Amygdala (tissue), 56 donors: ENCODE measurements at places on chromosomes 12 and 14.

- DNase-seq = no peak
Measured at GRCh38 chr12:8638951-8639350, 23.7 kb downstream of the MFAP5 start.

- DNase-seq = no peak
Measured at GRCh38 chr12:68970951-68971350, 38.0 kb upstream of the CPM start.

DNA sequence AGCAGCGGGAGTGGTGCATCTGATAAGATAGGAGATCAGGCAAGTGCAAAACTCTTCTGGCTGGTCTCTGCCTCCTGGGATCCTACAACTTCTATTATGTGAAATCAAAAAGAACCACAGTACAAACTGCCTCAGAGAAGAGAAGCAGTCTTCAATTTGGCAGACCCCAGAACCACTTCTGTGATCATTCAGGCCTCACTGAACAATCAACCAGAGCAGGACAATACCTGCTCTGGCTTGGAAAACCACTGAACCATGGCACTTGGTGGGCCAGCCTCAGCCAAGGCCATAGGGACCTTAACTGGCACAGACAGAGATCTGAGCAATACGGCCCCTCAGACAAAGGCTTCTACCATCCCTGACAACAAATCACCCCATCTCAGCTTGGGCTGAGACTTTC lies 103.0 kb downstream of the NDUFA12 start:
- DNase-seq = no peak

GRCh38 chr14:80146941-80147340 lies 64.4 kb downstream of the DIO2 start:
- no peak for DNase-seq

- DNase-seq = no peak
Measured at GRCh38 chr12:124698998-124699305, 131.5 kb upstream of the NCOR2 start.

DNA sequence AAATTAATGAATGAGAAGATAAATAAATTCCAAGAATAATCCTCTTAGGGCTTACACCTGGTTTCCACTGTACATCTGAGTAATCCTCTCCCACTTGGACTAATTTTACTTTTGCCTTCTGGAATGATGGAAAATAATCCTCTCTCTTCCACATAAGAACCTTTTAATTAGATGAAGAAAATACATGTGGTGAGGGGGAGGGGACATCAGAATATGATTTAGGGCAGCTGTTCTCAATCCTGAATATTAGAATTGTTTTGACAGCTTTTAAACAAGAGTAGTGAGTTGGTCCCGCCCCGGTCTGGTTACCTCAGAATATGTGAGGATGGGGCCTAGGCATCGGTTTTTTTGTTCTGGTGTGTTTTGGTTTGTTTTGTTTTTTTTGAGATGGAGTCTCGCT lies 51.5 kb downstream of the HECTD4 start:
- no peak for DNase-seq

DNA sequence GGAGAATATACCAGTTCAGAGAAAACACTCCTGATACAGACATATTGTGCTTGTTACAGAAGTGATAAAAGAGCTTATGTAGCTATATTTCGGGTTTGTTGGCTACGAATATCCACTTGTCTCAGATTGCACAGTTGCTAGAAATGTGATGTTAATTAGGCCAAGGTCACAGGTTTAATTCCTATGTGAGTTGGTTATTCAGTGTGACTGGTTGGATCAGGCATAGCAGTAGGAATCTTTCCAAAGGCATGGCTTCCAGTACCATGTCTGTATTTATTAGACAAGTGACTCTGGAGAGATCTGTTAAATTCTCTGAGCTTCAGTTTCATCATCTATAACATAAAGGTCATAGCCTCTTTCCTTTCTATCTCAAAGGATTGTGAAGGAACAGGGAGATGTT lies 152.7 kb upstream of the KITLG start:
- DNase-seq = no peak

GRCh38 chr14:60327447-60328331 lies 78.7 kb downstream of the PPM1A start:
- peak; percentile 11 for DNase-seq

DNA sequence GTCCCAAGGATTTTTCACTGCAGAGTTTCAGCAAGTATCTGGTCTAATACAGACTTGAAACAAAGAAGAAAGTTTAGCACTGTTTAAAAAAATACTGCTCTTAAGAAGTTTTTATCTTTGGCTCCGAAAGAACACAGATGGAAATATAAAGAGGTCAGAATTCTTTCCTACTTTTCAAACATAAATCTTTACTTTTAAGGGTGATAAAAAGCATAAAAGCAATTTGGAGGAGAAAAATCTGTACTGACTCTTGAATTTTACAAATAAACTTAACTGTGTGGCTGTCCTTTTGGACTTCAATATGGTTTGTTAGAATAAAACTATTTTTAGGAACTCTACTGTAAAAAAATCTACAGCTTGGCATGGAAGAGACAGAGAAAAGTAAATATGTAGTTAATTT lies 27.6 kb upstream of the ISM2 start:
- DNase-seq = no peak

DNA sequence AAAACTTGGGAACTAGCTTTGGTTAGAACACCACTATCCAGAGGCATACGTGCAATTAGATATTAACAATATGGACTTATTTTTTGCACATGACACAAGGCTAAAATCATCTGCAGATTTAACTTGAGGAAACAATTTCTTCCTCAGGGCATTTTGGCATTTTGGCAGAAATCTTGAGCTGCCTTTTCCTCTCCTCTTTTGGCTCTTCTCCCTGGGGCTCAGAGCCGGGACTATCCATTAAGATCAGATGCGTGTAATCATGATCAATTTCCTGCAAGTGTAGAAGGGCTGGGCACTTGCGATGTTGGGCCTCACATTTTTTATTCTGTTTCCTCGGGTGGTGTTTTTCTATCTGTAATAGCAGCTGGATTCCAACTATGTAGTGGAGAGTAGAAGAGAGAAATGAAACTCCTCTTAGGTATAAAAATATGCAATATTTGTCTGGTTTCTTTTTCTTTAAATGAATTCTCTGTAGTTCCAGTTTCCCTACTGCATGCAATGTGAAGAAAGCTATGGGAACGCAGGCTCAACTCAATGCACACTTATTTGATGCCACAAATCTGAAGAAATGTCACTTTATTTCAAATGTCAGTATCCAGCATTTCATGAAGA lies 1010.8 kb downstream of the FLRT2 start:
- DNase-seq = no peak

GRCh38 chr12:90969346-90969745 lies 14.4 kb upstream of the CCER1 start:
- no peak for DNase-seq

DNA sequence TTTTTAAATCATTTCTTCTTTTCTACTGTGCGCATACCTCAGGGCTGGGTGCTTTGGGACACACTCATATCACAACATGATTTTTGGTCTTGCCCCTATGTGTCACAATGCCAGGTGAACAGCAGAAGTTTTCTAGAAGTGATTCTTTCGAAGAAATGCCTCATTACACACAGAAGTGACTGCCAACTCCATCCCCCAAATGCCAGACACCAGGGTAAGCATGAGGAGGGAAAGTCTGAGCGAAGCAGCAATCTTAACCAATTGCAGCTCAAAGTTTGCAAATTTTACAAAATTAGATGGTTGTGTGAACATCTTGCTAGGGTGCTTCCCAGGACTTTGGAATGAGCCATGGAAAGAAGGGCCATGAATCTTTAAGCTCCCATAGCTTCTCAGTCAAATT lies 87.3 kb upstream of the PLEKHA5 start:
- DNase-seq = no peak

DNA sequence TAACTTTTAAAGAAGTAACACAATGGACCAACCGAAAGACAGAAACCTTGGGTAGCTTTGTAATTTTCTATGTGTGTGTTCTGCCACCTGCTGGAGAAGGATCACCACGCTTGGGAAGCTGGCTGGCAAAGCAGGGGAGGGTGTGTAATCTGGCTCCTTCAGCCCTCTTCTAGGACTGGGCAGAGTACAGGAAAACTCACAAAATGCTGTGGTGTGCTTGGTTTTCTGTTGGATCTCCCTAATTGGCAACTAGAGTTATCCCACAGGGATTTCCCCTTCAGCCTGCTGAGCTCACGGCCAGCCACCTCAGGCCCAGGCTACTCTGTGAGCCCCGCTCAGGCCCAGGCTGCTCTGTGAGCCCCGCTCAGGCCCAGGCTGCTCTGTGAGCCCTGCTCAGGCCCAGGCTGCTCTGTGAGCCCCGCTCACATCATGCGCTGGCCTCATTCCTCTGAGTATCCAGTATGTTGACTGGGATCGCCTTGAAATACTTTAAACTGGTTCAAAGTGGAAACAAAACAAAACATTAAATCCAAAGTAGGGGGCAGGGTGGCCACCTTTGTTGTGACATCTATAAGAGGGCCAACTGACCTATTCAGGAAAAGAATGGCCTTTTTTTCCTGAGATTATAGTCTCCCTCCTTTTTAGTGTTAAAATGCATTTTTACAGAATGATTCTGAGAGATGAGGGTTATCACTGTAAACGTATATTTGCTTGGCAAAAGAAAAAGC lies 52.0 kb upstream of the RNU6-8 start:
- DNase-seq = peak; percentile 70

GRCh38 chr12:7154901-7155470 lies 24.8 kb downstream of the CLSTN3 start:
- DNase-seq = no peak

- no peak for DNase-seq
Measured at GRCh38 chr12:32296567-32296966, 102.8 kb upstream of the FGD4 start.

DNA sequence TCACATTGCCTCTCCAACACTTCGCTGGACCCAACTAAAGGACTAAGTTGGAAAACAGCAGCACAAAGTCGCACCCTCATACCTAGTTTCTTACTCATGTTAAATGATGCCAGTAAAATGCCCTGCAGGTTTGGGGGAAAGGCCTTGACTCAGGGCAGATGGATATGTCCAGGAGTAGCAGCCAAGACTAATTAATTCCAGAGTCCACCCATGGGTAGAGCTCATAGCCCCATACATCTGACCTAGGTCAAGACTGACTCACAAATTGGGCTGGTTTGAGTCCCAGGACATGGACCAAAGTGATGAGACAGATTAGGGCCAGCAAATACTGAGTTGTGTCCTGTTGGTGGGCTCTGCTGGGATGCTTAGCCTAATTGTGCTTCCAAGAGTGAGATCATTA lies 224.0 kb upstream of the BTG1 start:
- DNase-seq = no peak

- DNase-seq = no peak
Measured at GRCh38 chr14:32171469-32171868, 30.4 kb upstream of the RNU6-7 start.

GRCh38 chr12:11895421-11896078 lies 175.2 kb upstream of the BCL2L14 start:
- no peak for DNase-seq
